ENCODE measurements at places on chromosomes 11 and 22.

GRCh38 chr11:27777033-27777432 lies 76.8 kb upstream of the BDNF start:
- DNase-seq: no peak

DNA sequence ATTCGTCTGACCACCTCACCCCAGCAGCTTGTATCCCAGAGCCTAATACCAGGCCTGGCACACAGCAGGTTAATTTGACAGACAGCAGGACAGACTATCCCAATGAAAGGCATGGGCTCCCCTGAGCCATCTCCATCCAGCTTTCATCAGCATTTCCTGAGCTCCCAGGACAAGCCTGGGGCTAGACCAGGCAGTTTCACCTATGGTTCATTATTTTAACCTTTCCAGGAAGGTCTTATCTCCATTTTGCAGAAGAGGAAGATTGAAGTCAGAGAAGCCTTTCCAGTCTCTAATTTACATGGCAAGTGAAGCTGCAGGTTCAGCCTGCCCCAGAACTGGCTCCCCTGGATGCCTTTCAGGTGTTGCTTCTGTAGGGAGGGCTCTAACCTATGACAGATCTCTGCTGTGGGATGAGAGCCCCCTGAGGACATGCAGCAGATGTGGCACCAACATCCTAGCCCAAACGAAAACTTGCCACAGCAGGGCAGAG lies 17.0 kb downstream of the ARRB1 start:
- no peak for DNase-seq

DNA sequence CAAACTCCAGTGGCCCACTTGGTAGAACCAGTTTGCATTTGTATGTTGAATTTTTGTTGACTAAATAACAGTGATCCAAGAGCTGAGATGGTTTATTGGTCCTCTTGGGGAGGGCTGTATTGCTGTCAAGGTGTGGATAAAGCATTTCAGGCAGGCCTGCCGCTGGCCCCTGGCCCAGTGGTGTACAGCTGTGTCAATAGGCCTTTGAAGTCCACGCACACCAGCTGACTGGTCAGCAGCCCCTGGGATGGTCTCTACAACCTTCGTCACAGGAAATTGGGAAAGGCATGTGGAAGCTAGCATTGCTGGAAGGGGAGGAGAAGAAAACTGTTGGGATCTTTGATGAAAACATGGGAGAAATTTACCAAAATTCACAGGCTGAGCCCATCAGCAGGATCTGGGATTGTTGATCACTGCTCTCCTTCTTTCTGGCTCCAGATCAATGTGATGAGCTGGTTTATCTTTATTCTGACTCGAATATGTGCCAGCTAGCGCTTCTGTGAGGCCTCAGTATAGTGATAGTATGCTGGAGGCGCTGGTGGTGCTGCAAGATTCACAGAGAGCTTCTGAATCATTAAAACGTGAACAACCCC lies 12.5 kb upstream of the E2F8 start:
- DNase-seq: no peak

DNA sequence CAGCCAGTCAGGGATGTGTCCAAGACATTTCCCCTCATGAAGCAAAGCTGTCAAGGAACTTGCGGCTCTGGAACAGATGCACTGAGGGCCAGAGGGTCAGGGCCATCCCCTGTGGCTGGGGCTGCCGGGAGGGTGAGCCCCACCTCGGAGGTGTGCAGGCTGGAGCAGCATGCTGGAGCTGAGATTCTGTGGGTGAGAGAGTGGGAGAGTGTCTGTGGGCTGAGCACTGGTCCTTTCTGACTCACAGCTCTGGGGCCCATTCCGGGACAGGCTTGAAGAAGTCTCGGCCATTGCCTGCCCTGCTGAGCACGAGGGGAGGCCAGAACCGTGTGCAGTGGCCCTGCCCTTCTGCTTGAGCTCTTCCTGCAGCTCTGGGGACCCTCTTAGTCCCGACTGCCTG lies 2.1 kb downstream of the OMP start:
- peak; percentile 9 for DNase-seq

DNA sequence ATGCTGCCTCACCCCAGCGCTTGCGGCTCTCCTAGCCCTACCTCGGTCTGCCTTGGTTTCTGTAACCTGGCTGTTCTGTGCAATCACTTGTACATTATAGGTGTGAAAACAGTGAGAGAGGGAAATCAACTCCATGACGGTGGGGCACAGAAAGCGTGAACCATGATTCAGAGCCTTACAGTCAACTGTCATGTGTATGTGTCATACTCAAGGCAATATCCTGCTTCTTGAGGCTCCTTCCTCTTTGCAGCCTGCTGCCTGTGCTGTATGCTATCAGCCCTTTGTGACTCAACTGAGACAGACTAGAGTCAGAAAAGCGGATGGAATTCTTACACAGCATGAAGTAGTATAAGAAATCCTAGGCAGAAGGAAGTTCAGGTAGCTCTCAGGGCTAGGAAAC lies 2.1 kb downstream of the NRIP3 start:
- peak; percentile 85 for DNase-seq

Data from fibroblast of upper back skin (primary cell).